ENCODE measurements at places on chromosomes 2 and 18.

DNA sequence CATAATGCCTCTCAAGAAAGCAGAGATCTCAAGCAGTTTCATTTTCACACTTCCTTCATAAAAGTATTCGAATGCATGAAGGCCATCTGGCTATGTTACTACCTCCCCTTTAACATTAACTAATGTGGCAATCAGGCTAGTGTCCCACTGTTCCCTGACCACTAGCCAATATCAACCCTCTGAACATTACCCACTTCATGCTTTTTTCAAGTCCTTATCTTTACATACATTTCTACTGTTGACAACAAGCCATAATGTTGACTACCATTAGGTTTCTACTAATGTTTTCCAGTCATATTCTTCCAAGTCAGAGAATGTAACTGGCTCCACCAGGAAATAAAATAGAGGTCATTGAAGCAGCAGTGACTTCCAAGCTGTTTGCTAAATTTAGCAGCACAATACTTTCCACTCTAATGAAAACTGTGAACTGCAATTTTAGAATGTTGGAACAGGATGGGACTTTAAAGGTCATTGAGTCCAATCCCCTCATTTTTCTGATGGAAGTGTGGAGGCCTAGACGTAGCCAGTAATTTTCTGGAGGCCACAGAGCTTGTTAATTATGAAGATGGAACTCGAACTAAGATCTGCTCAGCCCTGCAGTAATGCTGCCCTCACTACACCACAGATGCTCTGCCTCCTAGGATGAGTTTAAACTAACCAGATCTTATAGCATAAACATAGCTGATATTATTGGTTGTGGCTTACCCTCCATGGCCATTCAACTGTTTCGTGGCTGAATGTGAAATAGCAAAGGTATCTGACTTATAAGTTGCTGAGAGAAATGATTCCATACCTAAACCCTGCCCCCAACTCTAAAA lies 630 bp upstream of the PPP1R1C start:
- DNase-seq: no peak

DNA sequence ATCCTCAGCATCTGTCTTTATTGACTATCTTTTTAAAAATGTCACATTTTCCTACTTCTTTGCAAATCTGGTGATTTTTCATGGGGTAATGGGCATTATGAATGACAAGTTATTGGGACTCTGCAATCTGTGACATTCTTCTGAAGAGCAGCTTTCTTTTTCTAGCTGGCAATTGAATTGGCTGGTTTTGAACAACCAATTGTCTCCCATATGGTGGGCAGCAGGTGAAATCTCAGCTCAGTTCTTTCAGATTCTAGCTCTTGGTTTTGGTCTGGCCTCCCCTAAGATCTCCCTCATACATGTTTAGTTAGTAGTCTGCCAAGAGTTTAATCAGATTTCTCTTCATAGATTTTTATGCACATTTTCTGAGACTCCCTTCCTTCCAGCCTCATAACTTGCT lies 107.9 kb upstream of the EPB41L3 start:
- DNase-seq: no peak

DNA sequence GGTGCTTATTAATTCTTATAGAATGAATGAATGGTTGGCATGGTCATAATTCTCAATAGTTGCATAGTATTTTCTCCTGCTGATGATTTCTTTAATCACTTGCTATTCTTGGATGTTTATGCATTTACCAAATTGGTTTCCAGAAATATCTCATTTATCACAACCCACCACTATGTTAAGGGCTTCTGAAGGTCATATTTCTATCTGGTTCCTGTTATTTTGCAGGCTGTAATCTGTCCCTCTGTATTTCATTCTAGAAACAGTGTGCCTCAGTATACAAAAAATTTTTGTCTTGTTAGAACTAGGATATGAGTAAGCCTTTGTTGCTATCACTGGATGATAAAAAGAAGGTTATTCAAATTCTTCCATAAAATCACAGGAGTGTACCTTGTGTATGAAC lies 6.1 kb upstream of the ATP8B1 start:
- DNase-seq: no peak

DNA sequence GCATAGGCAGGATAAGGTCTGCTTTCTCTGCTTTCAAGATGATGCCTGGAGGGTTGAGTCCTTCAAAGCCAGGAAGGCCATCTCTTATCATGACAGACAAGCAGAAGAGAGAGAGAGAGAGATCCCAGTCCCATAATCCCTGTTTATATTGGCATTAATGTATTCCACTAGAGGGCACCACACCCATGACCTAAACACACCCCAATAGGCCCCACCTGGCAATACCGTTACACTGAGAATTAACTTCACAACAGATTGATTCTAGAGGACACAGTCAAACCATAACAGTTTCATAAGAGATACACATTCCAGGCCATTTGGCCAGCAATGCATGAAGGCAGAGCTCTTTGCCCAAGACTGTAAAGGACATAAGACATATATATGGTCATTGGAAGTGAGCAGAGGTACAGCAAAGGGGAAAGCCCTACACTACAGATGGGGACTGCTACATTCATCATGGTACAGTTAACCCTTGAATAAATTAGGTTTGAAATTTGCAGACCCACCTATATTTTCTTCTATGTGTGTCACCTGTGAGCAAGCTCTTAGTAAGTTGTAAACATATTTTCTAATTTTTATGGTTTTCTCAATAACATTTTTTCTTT lies 1516.1 kb downstream of the RPIA start:
- DNase-seq: no peak

- DNase-seq: no peak
Observed at GRCh38 chr2:200101922-200102321, 146.5 kb downstream of the MAIP1 start.

GRCh38 chr2:43444989-43445645 lies 150.7 kb downstream of the THADA start:
- no peak for DNase-seq

- DNase-seq: no peak
Observed at GRCh38 chr18:55435592-55435991, 152.4 kb downstream of the TCF4 start.

GRCh38 chr2:37827911-37828511 lies 97.1 kb upstream of the RMDN2 start:
- DNase-seq: no peak

- no peak for DNase-seq
Observed at GRCh38 chr18:9663377-9663776, 44.7 kb upstream of the RAB31 start.

- DNase-seq: no peak
Observed at GRCh38 chr2:184308706-184309105, 289.6 kb upstream of the ZNF804A start.

DNA sequence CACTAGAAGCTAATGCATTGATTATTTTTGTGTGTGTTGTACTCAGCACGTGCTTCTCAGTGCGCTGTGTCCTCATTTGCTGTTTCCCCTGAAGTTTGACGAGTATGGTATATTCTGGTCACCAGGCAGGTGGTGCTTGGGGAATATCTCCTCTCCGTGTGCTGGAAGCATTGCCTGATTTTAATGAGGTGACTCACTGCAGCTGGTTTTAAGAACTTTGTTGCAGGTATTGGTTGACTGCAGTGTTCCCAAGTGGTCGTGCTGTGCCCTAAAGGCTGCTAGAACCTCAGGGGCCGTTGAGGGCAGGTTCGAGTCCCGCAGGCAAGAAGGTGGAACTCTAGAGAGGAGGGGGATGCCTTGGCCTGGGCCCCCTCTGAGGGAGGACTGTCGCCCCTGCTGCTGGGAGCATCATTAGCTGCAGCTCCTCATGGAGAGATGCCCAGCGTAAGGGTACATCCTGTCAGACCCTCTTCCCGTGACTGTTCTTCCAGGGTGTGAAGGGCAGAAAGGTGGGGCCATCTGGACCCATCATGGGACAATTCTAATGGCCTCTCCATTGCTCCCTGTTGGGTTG lies 82.6 kb downstream of the AGAP1 start:
- no peak for DNase-seq

DNA sequence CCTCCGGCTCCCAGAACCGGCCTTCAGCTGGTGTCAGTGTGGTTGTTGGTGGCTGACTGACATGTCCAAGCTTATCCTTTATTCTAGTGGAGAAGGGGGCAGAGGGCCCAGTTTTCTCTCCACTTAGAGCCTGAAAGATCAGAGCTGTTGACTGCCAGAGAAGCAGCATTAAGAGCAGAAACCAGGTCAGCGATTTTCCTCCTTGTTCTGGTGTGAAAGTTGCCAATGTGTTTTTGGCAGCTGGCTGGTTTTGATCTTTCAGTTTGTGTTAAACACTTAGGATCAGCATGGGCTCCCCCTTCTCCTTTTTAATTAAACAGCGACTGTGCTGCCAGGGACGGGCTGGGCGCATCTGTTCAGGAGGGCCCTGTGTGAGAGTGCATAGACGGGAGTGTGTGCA lies 100.9 kb downstream of the ASAP2 start:
- no peak for DNase-seq

DNA sequence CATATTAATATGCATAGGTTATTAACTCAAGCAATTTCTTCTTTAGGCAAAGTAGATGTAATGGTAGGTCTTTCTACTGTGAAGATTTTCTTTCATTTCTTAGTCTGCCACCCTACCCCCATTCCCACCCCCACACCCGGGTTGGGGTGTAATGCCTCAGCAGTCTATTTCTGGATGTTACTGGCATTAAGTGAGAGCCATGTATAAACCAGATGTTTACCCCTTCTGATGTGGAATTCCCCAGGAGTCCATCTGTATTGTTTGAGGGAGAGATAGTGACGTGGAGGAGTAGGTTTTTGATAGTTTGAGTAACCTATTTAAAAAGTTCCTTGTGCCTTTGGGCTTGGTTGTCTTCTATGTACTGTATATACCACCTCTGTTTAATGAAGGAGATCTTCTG lies 11.8 kb downstream of the TDRD15 start:
- no peak for DNase-seq

DNA sequence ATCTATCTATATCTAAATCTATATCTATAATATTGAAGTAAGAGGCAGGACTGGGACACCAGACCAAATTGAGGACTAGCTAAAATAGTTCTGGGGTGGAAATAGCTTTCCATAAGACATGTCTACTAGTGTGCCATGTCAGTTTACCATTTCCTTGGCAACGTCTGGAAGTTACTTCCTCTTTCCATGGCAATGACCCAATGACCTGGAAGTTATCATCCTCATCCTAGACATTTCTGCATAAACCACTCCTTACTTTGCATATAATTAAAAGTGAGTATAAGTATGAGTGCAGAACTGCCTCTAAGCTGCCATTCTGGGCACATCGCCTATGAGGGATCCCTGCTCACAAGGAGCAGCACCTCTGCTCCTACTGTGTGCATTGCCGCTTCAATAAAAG lies 734.0 kb upstream of the GCFC2 start:
- DNase-seq: no peak

GRCh38 chr2:218863021-218863520 lies 3.5 kb downstream of the WNT6 start:
- DNase-seq: no peak

GRCh38 chr2:136363470-136363869 lies 245.5 kb upstream of the CXCR4 start:
- DNase-seq: no peak

GRCh38 chr2:128392207-128392606 lies 73.5 kb upstream of the HS6ST1 start:
- DNase-seq: no peak

DNA sequence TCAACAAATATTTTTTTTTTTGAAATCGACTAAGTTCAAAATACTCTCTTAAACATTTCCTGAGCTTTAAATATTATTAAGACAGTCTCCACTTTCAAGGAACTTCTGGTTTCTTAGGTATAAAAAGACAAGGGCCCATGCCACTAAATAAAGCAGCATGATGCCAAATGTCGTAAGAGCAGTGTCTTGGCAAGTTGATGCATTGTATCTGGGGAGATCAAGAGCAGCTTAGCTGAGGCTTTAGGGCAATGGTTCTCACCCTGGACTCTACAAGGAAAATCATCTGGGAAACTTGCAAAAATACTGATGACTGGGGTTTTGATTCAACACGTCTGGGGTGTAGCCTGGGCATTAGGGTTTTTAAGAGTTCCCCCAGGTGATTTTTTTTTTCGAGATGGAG lies 41.3 kb downstream of the COL4A3 start:
- DNase-seq: no peak

GRCh38 chr2:197167608-197168314 lies 142.8 kb downstream of the ANKRD44 start:
- no peak for DNase-seq

DNA sequence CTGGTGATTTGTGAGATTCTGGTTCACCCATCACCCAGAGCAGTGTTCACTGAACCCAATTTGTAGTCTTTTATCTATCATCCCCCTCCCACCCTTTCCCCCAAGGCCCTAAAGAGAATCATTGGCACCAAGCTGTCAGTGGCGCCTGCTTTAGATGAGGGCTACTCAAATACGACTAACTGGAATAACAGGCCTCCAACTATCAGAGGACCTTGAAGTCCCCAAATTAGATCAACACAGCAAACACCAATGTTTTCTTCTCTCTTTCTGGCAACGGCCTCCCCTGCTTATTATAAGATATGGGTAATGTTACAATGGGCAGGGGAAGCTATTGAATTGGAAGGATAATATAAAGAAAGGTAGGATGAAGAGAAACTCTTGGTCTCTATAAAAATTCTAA lies 232.3 kb downstream of the SCG2 start:
- no peak for DNase-seq

DNA sequence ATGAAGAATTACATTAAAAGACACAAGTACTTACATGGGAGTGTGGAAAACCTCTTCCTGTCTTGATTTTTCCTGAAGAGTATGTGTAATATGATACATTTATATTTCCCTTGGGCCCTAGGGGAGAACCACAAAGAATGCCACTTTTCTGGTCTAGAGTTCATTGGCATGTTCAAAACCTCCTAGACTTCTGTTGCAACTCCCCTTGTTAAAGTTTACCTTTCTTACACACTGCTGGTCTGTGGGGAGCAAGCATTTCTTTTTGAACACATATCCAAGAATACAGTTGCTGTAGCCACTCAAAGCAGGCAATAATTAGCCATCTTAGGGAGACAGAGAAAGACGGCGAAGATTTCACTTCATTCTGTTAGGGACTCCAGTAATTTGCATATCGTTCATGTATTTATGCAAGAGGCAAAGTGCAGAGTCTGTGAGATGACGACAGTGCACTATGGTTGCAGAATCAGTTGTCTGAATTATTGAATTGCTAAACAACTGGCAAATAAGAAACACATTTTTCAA lies 103.5 kb downstream of the NOL4 start:
- no peak for DNase-seq

DNA sequence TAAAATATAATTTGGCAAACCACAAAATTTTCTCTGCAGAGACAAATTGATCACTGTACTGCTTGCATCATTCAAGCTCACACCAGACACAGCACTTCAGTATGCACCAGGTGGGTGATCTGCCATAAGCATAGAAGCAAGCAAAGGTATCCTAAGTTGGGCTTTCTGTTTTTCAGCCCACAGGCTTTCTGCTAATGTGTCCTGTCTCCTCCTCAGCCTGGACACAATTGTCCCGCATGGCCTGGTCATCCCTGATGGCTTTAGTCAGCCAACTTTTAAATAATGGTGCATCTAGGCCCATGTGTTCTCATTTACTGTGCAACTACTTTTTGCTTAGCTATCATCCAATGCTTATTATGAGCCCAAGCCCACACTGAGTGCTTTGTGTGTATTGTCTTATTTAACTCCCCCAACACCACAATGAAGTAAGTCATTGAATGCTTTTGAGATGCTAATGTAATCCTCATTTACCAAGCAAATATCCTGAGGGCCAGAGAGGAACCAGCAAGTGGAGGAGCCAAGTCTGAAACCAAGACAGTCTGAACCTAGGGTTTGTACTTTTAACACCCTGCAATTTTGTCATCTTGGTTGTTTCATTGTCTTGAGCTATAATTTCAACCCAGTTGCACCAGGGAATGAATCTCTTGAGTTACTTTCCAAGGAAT lies 111.2 kb upstream of the SETBP1 start:
- DNase-seq: no peak

- no peak for DNase-seq
Observed at GRCh38 chr2:225616848-225617247, 217.3 kb downstream of the NYAP2 start.
